ENCODE measurements at places on chromosomes 12 and 14.

- no peak for DNase-seq
Observed at GRCh38 chr12:126895951-126896913, 1370.7 kb upstream of the TMEM132C start.

GRCh38 chr12:122740351-122740750, 9.7 kb upstream of the HCAR1 start:
- no peak for DNase-seq

GRCh38 chr14:56585461-56586084, 6.0 kb downstream of the TMEM260 start:
- no peak for DNase-seq

GRCh38 chr12:58504143-58504938, 416.0 kb downstream of the LRIG3 start:
- DNase-seq = no peak

DNA sequence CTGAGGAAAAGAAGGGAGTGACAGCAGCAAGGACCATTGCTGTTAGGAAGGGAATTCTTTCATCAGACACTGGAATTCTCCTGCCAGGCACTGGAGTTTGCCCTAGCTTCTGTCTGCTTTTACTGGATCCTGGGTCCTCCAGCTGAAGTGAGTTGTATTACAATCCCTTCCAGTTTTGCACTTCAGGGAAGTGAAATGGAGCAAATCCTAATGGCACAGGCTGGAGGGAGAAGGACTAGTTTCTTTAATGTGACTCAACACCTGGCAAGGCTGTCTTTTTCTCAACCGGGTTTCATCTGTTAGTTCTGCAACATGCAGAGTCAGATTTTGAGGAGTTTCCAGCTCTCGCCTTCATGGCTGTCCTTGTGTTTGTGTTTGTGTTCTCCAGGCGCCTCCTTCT, 45.8 kb downstream of the ETV6 start:
- DNase-seq = peak; percentile 63

DNA sequence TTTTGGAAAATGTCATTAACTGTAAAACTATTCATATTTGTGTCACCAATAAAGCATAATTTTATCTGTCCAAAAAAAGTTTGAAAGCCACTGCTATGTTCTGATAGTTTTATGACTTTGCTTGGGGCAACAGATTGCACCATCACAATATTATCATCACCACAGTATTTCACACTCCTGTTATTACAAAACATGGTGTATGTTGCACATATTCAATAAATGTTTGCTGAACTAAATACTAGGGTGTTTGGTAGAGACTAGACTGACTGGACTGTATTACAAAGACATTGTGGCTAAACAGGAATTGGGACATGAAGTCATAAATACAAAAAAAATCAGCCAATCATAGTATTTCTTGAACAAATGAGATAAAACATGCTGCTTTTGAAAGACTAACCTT, 55.1 kb downstream of the PAWR start:
- no peak for DNase-seq

DNA sequence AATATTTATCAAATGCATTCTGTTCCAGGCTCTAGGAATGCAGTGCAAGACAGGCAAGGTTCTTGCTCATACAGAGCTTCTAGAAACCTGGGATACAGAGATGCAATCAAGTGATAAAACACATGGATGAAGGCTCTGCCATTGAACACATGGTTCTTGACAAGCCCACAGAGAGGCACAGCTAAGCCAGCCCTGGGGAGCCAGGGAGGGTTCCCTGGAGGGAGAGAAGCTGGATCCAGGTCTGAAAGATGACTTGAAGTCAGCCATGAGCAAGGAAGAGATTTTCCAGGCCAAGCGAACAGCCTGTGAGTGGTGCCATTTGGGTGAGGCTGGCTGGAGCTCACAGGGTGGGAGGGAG, 66.2 kb downstream of the IRF2BPL start:
- no peak for DNase-seq

- peak; percentile 79 for DNase-seq
Observed at GRCh38 chr12:96516472-96517430, 27.4 kb downstream of the CFAP54 start.

DNA sequence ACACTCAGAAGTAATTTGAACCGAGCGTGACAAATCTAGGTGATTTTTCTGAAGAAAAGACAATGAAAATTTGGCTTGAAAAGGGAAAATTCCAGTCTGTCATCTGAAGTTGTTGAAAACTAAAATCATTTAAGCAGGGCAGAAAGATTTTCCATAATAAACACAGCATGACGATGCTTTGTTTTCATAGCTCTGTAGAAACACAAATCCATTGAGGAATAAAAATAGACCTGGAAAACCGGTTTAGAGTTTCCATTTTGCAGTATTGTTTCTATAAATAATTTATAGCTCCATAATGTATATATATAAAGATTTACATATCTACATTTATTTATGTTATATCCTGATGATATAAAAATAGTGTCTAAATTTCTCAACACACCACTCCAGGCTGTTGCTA, 1918.5 kb upstream of the FLRT2 start:
- no peak for DNase-seq

DNA sequence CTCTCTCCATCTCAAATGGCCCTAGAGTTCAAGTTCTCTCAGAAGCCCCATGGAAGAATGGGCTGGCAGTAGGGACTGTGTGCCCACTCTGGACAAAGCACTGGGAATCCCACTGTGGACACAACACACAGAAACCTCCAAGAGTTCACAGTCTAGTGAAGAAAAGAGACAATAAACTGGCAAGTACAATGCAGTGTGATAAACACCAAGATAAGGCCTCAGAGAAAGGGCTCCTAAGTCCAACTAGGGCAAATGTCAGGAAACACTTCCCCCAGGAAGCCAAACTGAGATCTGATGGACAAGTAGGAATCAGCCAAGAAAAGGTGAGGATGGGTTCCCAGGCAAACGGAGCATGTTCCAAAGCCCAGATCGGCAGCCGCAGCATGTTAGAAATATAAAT, 5.4 kb downstream of the VSIG10 start:
- no peak for DNase-seq

- no peak for DNase-seq
Observed at GRCh38 chr12:79954037-79954610, 19.2 kb upstream of the PPP1R12A start.

DNA sequence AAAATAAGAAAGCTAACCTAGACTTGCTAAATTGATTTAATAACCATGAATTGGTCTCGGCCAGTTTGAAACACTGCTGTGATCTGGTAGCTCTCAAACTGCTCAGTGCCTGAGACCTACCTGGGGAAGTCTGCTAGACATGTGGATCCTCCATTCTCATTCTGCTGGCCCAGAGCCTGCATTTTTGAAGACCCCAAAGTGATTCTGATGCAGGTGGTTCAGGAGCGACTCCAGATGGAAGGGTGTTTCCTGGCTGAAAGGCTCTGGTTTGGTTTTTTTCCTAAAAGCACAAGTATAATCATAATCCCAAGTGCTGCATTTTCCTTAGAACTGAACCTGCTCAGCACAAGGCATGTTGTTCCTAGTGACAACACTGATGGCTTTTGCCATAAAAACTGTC, 159.5 kb downstream of the ZNF664 start:
- DNase-seq = no peak

GRCh38 chr12:41762691-41763090, 382.0 kb downstream of the GXYLT1 start:
- no peak for DNase-seq

DNA sequence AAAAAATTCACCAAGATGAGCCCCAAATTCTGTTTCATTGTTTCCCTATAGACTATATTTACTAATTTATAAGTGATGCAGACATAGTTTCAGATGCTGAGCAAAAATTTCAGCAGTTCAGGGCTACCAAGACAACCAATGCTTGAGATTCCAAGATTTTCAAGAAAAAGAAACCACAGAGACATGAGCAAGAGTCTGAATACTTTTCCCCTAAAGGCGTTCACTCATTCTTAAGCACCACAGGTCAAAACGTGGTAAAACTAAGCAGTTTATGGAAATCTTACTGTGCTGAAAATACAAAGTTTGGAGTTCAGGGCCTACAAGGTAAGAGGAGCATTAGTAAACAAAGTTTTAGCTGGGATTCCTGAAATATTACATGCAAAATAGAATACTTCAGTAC, 221.2 kb downstream of the KCNH5 start:
- DNase-seq = no peak

- DNase-seq = no peak
Observed at GRCh38 chr12:99901181-99901580, 83.6 kb downstream of the ANKS1B start.

DNA sequence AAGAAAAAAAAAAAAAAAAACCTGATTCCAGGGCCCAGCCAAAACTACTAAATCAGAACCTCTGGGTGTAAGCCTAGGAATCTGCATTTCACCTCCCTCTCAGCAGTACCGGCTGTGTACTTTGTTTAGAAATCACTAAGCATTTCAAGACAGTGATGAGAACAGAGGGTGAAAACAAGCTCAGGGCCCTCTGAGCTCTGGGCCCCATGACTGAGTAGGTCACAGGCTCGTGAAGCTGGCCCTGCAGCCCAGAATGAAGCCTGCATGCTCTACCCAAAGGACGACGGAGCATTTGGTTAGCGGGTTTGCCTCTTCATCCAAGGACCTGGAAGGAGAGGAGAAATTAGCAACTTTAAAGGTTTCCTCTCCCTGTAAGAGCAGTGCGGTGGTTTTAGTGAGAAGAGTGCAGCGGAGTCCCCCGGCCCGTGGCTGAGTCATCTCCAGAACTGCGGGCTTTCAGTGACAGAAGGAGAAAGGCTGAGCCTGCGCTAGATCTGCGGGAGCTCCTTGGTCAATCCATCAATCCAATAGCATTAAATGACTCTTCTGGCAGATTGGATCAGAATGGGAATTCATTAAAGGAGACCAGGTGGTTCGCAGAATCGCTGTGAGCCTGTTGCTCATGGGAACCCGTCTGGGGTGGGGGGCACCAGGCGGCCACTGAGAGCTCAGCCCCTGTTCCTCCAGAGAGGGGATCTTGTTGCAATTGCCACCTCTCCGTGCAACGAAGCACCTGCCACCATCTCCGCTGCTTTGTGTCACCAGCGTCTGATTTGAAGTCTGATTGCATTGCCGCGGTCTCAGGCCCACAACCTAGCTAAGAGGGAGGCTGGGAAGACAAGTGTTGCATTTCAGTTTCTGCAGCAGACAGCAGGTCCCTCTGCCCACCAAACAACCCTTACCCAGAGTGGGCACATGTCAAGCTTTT, 7.3 kb downstream of the IL31 start:
- no peak for DNase-seq

GRCh38 chr12:57169969-57170368, 22.6 kb upstream of the LRP1-AS start:
- DNase-seq = no peak

DNA sequence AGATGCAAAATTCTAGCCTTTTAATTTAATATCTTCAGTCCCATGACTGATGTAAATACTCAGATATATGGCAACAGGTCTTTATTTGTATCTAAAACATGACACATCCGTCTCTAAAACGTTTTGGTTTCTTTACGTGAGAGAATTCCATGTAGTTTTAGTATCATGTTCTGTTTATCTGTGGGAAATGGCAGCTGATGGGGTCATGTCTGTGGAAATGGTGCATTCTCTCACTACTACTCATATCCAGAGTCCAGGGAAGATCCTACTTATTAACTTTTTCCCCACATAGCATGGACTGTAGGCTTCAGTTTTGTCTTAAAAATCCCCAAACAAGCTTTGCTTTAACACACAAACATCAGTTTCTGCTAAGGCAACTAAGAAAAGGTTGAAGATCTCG, 53.8 kb downstream of the SPTLC2 start:
- DNase-seq = no peak

DNA sequence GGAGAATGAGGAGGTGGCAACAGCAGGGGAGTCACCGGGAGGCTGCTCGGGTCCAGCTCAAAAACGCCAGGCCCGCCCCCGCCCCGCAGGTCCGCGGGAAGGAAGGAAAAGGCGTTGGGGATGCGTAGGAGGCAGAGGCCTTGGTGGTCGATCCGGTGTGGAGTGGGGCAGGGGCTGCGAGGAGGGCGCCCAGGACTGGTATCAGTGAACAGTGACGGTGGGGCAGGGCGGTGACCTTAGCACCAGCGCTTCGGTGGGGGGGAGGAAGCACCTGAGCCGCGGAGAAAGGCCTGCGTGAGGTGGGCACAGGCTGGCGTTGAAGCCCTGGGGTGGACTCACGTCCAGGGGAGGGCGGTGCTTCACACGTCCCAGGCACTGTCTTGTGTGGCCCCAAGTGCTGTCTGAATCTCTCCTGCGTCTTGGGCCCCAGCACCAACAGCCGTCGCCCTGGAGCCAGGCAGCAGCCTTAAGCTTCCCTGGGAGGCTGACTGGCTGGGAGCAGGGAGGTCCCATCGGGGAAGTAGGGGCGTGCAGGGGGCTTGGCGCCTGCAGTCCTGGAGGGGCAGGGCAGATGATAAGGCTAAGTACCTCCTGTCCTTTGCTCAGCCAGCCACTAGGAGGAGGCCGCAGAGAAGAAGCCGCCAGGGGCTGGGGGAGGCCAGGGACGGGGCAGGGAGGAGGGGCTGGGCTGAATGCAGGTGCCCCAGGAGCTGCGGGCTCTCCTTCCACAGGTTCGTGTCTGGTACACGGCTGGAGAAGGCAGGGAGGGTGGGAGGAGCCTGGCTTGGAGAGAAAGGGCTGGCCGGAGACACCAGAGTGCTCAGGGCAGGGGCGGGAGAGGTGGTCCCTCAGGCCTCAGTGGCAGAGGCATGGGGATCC, 26.5 kb downstream of the ZBTB42 start:
- peak; percentile 65 for DNase-seq

- DNase-seq = peak; percentile 68
Observed at GRCh38 chr12:62799126-62799736, 135.7 kb downstream of the PPM1H start.

DNA sequence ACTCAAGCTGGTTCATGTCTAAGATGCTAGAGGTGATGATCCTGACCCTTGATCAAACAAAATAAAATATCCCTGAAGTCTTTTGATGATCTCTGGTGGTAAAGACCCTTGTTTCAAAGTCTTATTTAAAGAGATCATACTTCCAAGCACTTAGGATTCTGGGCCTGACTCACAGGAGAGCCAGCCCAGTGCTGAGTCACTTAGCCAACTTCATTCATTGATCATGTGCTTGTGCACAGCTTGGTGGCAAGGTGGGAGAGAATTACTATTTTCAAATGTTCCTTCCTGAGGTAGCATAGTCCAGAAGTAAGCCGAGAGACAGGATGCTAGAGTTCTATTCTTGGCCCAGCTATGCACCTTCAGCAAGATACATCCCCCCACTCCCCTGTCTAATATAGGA, 40.6 kb downstream of the SCN8A start:
- DNase-seq = no peak

DNA sequence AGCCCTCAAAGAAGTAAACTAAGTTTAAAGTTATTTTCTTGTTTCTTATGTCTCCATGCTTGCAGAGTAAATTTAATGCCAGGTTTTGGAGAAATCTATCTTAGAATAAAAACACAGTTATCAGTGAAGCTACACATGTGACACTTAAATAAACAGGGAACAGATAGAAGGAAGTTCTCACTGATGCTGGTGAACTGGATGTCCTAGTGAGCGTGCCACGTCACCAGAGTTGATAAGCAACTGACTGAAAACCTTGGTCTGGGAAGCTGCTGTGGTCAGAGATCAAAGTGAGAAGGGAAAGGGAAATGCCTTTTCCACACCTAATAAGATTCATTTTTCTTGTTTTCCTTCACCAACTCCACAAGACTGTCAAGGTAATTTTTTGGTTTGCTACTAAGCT, 74.8 kb upstream of the PCED1B start:
- DNase-seq = no peak

Measured in body of pancreas (tissue), 4 donors.